ENCODE measurements at places on chromosomes 12 and 14. TPM values are rescaled to one million over a fixed set of nuclear protein-coding genes. Genes with fewer than 3 reads are reported as not detected.
A peak's percentile ranks its signal among the peaks of the same experiment; 100 is the strongest.

DNA sequence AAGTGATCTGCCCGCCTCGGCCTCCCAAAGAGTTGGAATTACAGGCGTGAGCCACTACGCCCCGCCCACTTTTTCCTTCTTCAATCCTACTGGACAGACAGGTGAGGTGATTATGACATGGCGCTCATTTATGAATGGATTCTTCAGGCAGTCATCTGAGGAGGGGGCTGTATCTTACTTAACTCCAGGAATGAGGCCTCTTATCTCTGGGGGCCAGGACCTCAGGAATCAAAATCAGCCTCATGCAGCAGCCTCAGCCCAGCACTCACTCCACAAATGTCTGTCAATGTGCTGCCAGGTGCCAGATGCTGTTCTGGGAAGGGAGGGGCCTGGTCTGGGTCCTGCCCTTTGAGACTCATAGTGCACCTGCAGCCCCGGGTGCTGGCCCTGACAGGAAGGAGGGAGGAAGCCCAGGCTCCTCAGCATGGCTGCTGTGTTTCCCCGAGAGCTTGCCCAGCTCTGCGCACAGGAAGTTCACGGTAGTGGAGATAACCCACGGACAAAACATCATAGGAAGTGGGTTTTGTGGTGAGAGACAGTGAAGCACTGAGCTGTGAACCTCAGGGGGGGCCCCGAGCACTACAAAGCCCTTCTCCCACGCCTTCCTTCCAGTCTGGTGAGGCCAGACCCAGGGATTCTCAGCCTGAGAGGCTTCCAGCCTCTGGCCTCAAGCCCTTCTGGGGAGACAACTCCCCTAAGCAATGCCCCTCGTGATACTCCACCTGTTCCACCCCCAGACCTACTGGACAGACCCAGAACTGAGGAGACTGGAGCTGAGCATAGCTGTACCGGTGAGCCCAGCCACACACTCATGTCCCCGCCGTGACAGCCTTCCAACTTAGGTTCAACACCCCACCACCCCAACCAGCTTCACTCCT lies 22.3 kb downstream of the GALNT6 start:
- H3K4me1 ChIP-seq = peaks cover 9% of the 10 kb centered on the region
- no peak overlapping the region for H3K27ac ChIP-seq
- H3K36me3 ChIP-seq = no peaks in the 10 kb centered on the region
- peak; percentile 28 for DNase-seq
- no peak overlapping the region for H3K4me3 ChIP-seq
- H3K27me3 ChIP-seq = no peaks in the 10 kb centered on the region

DNA sequence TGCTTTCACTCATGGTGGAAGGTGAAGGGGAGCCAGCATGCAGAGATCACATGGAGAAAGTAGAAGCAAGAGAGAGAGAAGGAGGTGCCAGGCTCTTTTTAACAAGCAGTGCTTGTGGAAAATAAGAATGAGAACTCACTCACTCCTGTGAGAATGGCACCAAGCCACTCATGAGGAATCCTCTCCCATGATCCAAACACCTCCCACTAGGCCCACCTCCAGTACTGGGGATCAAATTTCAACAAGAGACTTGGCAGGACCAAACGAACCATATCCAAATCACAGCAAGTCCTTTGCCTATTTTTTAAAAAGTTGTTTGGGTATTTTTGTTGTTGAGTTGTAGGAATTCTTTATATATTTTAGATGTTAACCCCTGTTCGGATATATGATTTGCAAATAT lies 245.9 kb upstream of the ARID2 start:
- peak; percentile 64 for DNase-seq
- H3K27ac ChIP-seq = no peak overlapping the region
- no peaks in the 10 kb centered on the region for H3K4me1 ChIP-seq
- no peaks in the 10 kb centered on the region for H3K36me3 ChIP-seq
- no peak overlapping the region for H3K4me3 ChIP-seq
- H3K27me3 ChIP-seq = no peaks in the 10 kb centered on the region

DNA sequence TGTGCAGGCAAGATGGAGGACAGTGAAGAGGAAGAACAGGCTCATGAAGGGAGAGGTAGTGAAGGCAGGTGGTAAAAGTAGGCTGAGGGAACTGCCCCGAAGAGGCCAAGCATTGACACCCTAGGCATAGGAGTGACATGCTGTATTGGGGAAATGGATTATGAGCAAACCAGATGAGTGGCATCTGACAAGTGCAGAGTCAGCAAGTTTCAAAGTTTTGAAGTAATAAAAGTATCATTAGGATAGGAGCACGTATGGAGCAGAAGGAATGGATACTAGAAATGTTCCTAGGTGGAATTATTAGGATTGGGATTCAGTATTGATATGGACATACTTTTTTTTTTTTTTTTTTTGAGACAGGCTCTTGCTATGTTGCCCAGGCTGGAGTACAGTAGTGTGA lies 139.8 kb downstream of the SAMD4A start:
- no peaks in the 10 kb centered on the region for H3K27me3 ChIP-seq
- no peak for DNase-seq
- H3K4me1 ChIP-seq = peaks cover 5% of the 10 kb centered on the region
- no peak overlapping the region for H3K27ac ChIP-seq
- H3K36me3 ChIP-seq = no peaks in the 10 kb centered on the region
- no peak overlapping the region for H3K4me3 ChIP-seq

- no peaks in the 10 kb centered on the region for H3K27me3 ChIP-seq
- no peaks in the 10 kb centered on the region for H3K36me3 ChIP-seq
- no peak overlapping the region for H3K27ac ChIP-seq
- DNase-seq = no peak
- H3K4me1 ChIP-seq = no peaks in the 10 kb centered on the region
- H3K4me3 ChIP-seq = no peak overlapping the region
These were observed 19.5 kb upstream of the GAS2L3 start for GRCh38 chr12:100553936-100554335.

DNA sequence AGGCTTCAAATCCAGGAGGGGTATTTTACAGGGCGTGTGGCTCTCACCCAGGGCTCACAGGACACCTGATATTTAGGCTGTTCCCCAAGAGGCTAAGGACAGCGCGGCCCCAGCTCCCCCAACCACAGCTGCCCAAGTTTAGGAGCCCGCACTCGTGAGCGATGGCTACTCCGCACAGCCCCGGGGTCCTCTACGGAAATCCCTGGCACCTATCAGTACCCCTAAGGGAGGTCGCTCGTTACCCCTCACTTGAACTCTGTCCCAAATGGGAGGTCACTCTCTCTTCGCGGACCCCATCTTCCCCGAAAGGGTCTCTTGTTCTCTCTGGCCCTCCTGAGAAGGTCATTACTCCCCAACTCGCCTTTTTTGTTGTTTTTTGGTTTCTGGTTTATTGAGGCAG lies 708 bp upstream of the P2RX4 start:
- no peaks in the 10 kb centered on the region for H3K36me3 ChIP-seq
- H3K27ac ChIP-seq = peak overlapping the region; percentile 92
- H3K27me3 ChIP-seq = no peaks in the 10 kb centered on the region

- no peak overlapping the region for H3K27ac ChIP-seq
- no peak for DNase-seq
- no peaks in the 10 kb centered on the region for H3K36me3 ChIP-seq
- no peak overlapping the region for H3K4me3 ChIP-seq
- H3K4me1 ChIP-seq = no peaks in the 10 kb centered on the region
- no peaks in the 10 kb centered on the region for H3K27me3 ChIP-seq
These were observed 191.5 kb downstream of the PAX9 start for GRCh38 chr14:36852981-36853691.

DNA sequence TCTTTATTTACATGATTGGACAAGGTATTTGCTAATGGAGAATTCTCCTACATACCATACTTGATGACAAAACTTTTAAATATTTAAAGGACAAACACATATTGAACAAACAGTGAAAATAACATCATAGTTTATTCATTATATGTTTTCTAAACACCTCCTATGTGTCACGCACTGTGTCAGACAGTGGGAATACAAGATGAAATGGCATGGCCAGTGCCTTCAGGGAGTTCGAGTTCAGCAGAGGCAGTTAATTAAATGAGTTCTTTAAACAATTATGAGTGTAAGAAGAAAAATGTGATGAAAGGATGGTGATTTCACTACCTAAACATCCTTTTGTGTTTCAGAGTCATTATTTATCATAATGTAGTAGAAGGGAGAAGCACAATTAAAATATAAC lies 159.8 kb downstream of the KCNH5 start:
- H3K27me3 ChIP-seq = no peaks in the 10 kb centered on the region
- H3K36me3 ChIP-seq = no peaks in the 10 kb centered on the region
- H3K4me3 ChIP-seq = no peak overlapping the region
- H3K4me1 ChIP-seq = no peaks in the 10 kb centered on the region
- H3K27ac ChIP-seq = no peak overlapping the region

- no peak for DNase-seq
- no peaks in the 10 kb centered on the region for H3K27me3 ChIP-seq
- H3K4me1 ChIP-seq = peaks cover 59% of the 10 kb centered on the region
- peak overlapping the region; percentile 11 for H3K27ac ChIP-seq
These were observed 11.1 kb downstream of the GPR84 start for GRCh38 chr12:54352891-54353874.

DNA sequence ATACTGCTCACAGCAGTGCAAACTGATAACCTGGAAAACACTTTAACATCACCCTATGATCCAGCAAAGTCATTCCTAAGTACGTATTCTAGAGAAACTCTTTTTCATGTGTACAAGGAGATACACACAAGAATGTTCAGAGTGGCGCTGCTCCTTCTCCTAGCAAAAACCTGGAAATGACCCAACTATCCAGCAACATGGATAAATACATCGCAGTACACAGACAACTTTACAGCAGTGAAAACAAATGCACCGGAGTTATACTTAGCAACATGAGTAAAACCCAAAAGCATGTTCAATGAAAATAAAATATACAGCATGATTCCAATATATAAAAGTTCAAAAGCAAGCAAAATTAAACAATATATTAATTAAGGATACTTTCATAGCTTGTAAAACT lies 18.7 kb downstream of the SART3 start:
- H3K27me3 ChIP-seq = no peaks in the 10 kb centered on the region
- peaks cover 6% of the 10 kb centered on the region for H3K4me1 ChIP-seq
- no peak for DNase-seq
- no peaks in the 10 kb centered on the region for H3K36me3 ChIP-seq
- no peak overlapping the region for H3K4me3 ChIP-seq

DNA sequence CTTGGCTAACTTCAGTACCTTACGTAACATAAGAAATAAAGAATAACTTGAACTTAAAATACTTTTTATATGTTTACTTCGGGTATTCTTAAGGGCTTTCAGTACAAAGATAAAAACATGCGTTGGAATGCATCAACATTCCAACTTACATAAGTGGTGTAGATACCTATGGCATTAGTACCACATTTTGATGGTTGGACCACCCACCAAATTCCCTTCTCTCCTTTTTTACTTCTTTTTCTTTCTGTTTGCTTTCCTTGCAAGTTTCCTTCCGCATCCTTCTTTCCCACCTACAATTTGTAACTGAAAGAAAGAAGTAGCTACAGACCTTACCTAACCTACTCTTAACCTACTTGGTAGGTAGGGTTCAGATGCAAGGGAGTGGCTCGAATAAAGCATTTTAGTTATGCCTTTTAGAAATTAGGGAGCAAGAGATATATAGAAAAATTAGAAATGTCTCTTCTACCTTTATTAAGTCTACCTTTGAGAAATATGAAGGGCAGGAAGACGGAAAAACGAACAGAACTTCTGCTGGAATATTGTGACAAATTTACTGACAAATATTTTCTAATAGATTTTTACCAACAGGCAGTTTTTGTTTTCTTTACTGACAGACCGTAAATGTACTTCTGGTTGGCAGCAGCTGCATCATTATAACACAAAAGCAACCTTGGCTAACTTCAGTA lies 2.1 kb upstream of the ARHGAP5 start:
- peaks cover 9% of the 10 kb centered on the region for H3K4me1 ChIP-seq
- H3K36me3 ChIP-seq = no peaks in the 10 kb centered on the region
- peak overlapping the region; percentile 97 for H3K4me3 ChIP-seq
- no peaks in the 10 kb centered on the region for H3K27me3 ChIP-seq
- peak overlapping the region; percentile 99 for H3K27ac ChIP-seq

- no peaks in the 10 kb centered on the region for H3K36me3 ChIP-seq
- no peak for DNase-seq
- H3K4me1 ChIP-seq = no peaks in the 10 kb centered on the region
- H3K27ac ChIP-seq = no peak overlapping the region
These were observed 210.3 kb downstream of the BTG1 start for GRCh38 chr12:91935296-91935695.

DNA sequence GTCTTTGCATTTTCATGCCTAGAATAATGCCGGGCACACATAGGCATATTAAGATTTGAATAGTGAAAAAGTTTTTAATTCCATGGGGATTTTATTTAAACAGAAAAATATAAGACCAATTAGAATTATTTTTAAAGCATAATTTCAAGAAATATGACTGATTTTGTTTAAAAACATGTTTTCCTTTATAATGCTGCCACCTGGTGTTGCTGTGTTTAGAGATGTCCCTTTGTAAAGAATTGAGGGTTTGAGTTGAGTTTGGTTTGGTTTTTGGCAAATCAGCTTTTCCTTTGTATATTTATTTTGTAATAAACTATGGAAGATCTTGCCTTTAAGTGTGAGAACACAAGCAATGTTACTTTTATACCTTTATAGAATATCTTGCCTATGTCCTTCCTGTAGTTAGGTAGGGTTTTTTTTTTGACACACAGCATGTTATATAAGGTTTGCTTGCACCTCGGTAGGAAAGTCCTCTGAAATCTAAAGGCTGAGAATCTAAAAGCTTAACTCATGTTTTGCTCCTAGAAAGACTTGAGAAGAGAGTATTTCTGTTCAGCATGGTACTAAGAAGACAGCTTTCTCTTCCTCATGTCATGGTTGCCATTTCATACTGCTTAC lies 31.4 kb upstream of the SNAPC1 start:
- DNase-seq = no peak
- H3K27ac ChIP-seq = no peak overlapping the region
- H3K4me1 ChIP-seq = no peaks in the 10 kb centered on the region
- no peaks in the 10 kb centered on the region for H3K27me3 ChIP-seq

DNA sequence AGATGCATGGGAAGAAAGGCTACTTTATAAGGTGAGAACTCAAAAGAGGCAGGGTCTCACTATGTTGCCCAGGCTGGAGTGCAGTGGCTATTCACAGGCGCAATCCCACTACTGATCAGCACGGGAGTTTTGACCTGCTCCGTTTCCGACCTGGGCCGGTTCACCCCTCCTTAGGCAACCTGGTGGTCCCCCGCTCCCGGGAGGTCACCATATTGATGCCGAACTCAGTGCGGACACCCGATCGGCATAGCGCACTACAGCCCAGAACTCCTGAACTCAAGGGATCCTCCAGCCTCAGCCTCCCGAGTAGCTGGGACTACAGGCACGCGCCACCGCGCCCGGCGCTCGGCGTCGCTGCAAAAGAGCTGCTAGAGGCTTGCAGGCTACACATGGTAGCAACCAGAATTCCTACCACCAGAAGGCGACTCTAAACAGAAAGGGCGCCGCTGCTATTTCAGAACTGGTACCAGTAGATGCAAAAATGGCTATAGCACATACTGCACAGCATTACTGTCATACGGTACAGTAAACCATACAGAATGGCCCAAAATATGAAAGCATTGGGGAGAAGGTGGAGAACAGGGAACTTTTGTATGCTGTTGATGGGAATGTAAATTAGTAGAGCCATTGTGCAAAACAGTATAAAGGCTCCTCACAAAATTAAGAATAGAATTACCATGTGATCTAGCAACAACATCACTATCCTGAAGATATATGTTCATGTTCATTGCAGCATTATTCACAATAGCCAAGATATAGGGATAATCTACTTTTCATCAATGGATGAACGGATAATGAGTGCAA lies 1.2 kb upstream of the NEMF start:
- peak overlapping the region; percentile 93 for H3K4me3 ChIP-seq
- no peaks in the 10 kb centered on the region for H3K27me3 ChIP-seq
- peak; percentile 87 for DNase-seq

KCNK10 gene
- total RNA-seq = 4.2 TPM

TROAP gene
- total RNA-seq = 22.8 TPM

ANO4 gene
- 13.0 TPM for total RNA-seq

TSPAN9 gene
- total RNA-seq = 23.5 TPM

LUM gene
- 8.3 TPM for total RNA-seq

ERBB3 gene
- 3.3 TPM for total RNA-seq

PARP11 gene
- 20.6 TPM for total RNA-seq

SERPINA10 gene
- not detected for total RNA-seq

DGKA gene
- 40.4 TPM for total RNA-seq
